Kasumi-1 (cell line): ENCODE measurements at places on chromosomes 3 and 15.

GRCh38 chr3:186489507-186489906 lies 54.7 kb downstream of the CRYGS start:
- DNase-seq: no peak

- DNase-seq: no peak
These were observed 277.0 kb downstream of the RYR3 start for GRCh38 chr15:33587773-33588172.

DNA sequence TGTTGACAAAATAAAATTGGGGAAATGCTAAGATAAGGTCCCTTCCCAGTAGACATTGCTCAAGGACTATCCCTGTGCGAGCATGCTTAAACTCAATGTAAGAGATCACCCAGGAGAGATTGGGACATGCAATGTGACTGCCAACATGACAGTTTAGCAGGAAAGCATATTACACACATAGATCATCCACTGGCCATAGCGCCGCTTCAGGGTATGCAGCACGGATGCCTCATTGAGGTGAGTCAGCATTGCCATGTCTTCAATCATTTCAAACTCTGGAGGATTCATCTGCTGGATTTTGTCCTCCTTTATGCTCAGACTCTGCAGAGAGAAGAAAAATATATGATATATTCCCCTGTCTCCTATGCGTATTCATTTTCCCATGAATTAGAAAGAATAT lies 8.9 kb downstream of the MYH15 start:
- no peak for DNase-seq

- DNase-seq: peak; percentile 76
These were observed 10.8 kb upstream of the SHF start for GRCh38 chr15:45198337-45199135.

- no peak for DNase-seq
These were observed 54.0 kb downstream of the PLS1 start for GRCh38 chr3:142650001-142650693.

DNA sequence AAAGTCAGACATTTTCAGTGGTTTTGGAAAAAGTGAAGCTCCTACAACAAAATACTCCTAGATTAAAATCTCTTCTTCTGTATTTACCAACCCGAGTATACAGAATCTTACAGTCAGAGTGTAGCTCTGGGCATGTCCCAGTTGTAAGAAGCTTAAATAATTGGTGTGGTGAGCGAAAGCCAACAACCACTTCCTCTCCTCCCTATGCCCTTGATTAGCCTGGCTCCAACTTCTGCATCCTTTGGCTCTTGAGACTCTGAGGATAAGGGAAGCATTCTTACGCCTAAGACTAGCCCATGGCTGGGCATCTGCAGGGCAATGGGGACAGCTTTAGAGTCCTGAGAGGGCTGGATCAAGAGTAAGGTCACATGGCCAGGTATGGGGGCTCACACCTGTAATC lies 25.5 kb downstream of the RFT1 start:
- DNase-seq: peak; percentile 87

GRCh38 chr3:170606675-170607074 lies 20.8 kb upstream of the SLC7A14 start:
- DNase-seq: no peak
